Hematopoietic multipotent progenitor cell treated with erythropoietin and hydrocortisone succinate and interleukin-3 and kit ligand, for 8 days (in vitro differentiated cells): ENCODE measurements at places on chromosomes 7 and 10.

DNA sequence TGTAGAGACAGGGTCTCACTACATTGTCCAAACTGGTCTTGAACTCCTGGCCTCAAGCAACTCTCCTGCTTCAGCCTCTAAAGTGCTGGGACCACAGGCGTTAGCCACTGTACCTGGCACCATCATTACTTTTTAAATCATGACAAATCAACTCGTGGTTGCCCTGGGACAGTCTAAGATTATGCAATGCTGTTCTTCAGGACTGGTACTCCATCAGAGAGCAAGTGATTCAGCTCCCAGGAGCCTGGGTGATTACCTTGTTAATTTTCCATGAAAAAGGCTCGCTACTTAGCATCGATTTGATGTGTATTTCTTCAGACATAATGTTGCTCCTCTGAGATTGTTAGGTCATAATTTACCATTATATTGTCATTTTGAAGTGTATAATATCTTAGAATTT lies 158.9 kb upstream of the STEAP4 start:
- DNase-seq: no peak

- peak; percentile 63 for DNase-seq
These were observed 78.9 kb downstream of the LRRC17 start for GRCh38 chr7:102991540-102992214.

GRCh38 chr10:128029731-128030369 lies 96.4 kb downstream of the MKI67 start:
- no peak for DNase-seq

- DNase-seq: no peak
These were observed 10.8 kb downstream of the ANXA11 start for GRCh38 chr10:80194373-80195045.

DNA sequence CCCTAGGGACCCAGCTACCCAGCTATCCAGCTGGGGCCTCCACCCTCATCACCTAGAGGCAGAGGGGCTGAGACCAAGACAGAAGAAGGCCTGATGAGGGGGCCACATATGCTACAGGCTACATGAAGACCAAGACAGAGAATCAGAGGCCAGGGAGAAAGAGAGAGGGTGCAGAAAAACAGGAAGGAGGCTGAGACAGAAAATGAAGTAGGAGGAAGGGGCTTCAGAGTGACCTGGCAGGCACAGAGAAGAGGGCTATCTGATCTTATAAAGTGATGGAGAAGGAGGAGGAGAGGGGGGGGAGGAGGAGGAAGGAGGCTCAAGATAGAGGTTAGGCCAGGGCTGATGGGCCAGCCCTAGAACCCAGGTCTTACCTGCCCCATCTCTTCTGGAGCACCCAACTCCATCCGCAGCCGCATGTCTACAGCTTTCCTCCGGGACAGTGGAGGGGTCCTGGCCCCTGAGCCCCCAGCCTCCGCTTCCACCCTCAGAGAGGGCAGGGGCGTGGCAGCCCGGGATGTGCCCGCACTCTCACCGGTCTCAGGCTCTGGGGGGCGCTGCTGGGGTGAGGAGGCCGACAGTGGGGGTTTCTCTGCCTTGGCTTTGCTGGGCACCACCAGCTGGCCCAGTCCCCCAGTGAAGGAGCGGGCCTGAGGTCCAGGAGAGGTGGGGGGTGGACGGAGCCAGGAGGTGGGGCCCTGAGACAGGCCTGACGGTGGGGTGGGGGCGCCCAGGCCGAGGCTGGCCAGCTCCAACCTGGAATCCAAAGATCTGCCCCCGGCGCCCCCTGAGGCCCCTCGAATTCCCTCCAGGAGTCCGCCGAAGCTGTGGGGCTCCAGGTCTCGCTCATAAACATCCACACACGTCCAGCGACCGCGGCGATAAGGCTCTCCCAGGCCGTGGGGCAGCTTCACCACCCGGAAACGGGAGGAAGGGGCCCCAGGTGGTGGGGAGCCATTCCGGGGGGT lies 1.8 kb downstream of the TSC22D4 start:
- peak; percentile 48 for DNase-seq

- no peak for DNase-seq
These were observed 464.1 kb downstream of the SEMA3D start for GRCh38 chr7:84722734-84723133.

DNA sequence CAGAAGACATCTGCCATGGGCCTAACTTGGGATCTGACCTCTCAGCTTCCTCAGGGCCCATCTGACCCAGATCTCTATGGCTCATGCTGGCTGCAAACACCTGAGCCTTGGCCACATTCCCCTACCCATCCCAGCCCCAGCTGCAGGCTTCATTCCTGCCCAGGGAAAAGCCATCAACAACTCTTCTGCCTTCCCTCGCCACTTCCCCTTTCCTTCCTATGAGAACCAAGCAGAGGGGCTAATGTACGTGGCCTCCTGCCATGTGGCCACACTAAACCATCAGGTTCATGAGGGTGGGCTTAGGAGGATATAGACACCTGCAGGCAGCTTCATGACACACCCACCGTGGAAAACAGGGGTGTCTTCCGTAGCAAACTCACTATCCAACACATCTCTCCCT lies 312.2 kb downstream of the GALNT17 start:
- DNase-seq: no peak

DNA sequence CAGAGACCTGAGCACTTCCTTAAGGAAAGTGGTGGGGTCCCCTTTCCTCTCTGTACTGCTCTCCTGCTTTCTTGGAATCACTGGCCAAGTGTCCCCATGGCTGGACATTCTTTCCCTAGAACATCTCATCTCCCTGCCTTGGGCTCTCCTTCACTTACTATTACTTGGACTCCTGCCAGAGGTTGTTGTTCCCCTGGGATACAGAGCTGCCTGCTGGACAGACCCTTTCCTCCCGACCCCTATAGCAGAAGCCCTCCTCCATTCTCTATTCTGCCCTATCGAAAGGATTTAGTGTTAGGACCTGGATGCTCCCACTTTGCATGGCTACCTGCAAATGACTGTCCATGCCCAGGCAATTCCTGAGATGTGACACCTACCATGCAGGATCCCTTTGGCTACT lies 164.3 kb upstream of the PODXL start:
- DNase-seq: no peak

DNA sequence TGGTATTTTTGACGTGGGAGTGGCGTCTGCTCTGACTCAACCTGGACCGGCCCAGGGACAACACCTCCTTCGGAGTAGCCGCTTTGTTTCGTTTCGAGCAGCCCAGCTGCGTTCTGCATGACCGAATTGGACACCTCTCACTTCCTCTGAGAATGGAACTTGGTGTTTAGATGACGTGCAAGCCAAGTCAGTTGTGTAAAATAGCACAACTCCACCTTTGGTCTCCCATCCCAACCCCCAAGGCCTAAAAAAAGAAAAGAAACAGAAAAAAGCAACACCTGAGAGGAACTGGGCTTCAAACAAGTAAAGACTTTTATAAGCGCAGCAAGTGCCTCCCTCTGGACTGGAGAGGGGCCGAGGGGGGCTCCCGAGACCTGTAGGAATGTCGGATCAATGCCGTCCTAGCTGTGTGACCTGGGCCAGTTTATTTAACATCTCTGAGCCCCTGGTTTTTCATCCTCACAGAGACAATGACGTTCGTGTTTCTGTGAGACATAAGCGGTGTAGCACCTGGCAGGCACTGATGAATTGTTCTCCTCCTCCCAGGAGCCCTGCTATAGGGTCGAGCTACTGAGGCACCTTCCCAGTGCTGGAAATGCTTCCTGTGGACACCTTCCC lies 52.0 kb upstream of the SMNDC1 start:
- DNase-seq: no peak

- no peak for DNase-seq
These were observed 7.1 kb downstream of the HTRA1 start for GRCh38 chr10:122468307-122468925.

GRCh38 chr7:105016709-105017656 lies 3.0 kb downstream of the KMT2E start:
- no peak for DNase-seq

GRCh38 chr10:107577221-107577620 lies 412.7 kb upstream of the SORCS1 start:
- no peak for DNase-seq

DNA sequence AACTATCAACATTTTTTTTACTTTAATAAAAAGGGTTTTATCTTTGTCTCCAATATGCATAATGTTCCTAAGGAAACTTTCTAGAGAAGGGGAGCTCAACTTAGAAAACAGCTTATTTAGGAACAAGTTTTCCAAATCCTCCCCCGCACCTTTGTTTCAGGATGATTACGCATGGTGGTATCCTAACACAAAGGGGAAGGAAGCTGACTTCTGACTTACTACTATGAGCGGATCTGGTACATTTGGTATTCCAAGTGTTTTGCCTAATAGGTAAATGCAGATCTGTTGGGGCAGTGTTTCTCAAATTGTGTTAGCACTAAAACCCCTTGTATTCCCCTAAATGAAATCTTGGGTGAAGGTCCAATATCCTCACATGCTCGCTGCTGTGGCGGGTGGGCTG lies 229.3 kb upstream of the KLF14 start:
- DNase-seq: no peak

GRCh38 chr10:80502621-80503583 lies 34.8 kb upstream of the SH2D4B start:
- DNase-seq: no peak

DNA sequence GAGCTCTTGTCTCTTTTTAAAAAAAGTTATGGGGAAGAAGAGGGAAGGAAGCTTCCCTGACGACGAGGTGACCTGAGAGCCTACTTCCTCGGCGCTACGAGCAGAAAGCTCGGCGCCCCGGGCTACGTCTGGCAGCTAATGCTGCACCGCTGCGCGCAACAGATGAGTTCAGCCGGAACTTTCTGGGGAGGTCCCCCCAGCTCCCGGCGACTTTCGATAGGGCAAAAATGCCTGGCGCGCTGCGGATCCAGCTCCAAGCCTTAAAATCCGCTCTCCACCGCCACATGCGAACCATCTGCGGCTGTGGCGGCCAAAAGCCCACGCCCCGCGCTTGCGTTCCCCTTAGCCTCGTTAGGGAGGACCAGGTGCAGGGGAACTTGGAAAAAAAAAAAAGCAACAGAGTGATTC lies 621 bp downstream of the P4HA1 start:
- DNase-seq: peak; percentile 73

DNA sequence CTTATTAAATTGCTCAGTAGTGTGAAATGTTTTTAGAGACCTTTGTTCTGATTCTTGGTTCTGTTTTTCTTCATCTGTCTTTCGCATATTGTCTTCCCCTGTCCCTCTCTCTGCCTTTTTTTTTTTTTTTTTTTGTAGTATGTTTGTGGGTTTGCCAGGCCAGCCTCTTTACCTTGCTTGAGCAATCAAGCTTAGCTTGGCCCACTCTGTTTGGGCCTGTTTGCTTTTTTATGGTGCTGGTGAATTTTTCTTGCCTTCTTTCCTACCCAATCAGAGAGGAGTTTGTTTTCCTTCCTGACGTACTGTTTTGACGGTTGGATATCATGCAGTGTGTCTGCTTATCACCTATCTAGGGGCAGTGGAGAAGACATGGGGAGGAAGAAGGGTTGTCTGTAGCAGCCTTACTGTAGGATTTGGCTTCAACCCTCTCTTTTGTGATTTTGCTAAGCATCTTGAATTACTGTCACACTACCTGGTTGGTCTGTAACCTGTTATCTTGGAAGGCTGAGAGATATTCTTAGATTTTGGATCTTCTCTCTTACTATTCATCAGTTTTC lies 64.0 kb downstream of the BBS9 start:
- no peak for DNase-seq

DNA sequence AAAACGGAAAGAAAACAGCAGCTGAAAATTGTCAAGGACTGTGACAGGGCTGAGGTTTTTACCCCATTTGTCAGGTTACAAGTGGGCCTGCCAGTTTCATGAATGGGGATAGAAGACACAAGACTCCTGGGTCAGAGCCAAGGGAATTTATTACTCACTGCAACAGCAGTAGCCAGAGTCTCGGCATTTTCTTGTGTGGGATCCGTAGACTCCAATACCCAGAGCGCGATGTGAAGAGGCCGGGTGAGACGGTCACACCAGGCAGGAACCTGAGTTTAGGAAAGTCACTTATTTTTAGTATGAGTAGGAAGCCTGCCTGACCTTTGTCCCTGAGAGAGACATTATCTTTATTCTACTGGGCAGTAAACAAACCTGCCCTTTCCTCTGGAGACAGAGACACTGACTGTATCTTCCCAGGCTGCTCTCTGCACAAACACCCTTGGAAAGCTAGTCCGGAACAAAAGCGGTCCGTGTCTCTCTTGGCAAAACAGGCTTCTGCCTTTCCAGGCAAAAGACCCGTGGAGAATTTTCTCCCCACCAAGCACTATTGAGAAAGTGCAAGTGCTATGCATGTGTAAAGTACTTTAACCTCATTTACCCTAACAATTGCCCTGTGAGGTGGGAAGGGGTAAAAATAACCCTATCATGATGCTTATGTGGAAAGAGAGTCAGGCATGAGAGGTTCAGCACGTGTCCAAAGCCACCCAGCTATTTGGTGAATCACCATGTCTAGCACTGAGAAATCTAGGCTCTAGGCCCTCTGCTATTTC lies 58.4 kb downstream of the JCAD start:
- no peak for DNase-seq

DNA sequence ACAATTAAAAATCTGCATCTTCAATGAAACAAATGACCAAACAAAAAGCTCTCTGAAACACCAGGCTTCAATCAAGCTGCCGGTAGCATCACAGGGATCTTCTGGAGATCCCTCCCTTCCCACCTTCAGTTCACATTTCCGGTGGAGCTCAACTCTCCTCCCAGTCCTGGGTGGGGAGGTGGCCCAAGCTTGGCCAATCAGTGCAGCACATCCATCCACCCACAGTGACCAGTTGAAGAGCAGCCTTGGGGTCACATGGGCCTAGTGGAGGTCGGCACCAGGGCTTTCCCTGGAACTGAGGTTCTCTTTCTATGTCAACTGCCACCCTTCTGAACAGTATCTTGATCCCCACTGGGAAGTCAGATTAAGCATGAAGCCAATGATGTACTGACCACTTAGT lies 620.1 kb upstream of the MGMT start:
- no peak for DNase-seq

- no peak for DNase-seq
These were observed 29.5 kb upstream of the FBXW4 start for GRCh38 chr10:101724446-101724845.

GRCh38 chr10:24897326-24897926 lies 55.0 kb downstream of the PRTFDC1 start:
- peak; percentile 90 for DNase-seq

DNA sequence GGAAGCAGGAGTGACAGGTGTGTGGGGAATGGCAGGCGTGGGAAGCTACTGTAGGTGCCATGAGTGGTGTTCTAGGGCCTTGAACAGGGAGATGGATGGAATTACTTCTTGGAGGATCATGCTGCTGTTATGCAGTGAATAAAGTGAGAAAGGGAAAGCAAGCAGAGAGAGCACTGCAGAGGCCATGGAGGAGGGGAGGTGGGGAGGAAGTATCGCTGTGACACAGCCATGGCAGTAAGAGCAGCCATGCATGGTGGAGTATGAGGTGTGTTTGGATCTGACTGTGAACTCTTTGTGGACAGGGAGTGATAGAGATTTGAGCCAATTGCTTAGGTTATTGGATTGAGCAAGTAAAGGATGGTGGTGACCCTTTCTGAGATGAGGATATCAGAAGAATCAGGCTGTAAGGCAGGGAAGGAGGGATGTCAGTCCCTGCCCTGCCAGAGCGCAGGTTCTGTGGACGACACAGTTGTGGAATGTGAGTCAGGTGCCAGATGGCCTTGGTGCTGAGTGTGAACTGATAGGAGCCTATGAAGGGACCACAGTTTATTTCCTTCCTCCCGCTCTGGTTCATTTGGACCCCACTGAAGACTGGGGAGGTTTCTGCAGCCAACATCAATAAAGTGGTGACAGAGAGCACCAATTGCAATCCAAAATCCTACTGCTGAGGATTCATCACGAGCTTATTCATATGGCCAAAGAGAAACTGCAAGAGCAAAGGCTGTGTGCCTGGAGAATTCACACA lies 105.5 kb upstream of the TMEM72 start:
- DNase-seq: no peak

GRCh38 chr10:67917169-67917568 lies 32.7 kb downstream of the SIRT1 start:
- no peak for DNase-seq
